ENCODE measurements at places on chromosomes 13 and 19.

DNA sequence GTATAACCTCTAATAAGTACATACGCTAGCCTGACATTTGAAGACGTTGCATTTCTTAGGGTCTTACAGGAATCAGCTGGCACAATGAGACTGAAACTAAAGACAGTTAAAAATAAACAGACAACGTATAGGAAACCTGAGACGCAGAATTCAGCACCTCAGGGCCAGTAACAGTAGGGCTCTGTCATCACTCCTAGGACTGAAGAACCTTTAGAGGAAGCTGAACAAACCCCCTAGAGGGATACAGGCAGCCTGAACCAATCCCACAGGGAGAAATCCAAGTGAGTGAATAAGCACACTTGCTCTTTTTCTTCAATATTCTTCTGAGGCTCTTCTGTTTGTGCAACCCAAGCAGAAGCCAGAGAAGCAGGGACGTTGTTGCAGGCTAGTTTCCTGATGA is 53.9 kb upstream of the KLHL1 start:
- no peak for DNase-seq

GRCh38 chr13:108427355-108427754 is 157.8 kb downstream of the TNFSF13B start:
- DNase-seq: no peak

DNA sequence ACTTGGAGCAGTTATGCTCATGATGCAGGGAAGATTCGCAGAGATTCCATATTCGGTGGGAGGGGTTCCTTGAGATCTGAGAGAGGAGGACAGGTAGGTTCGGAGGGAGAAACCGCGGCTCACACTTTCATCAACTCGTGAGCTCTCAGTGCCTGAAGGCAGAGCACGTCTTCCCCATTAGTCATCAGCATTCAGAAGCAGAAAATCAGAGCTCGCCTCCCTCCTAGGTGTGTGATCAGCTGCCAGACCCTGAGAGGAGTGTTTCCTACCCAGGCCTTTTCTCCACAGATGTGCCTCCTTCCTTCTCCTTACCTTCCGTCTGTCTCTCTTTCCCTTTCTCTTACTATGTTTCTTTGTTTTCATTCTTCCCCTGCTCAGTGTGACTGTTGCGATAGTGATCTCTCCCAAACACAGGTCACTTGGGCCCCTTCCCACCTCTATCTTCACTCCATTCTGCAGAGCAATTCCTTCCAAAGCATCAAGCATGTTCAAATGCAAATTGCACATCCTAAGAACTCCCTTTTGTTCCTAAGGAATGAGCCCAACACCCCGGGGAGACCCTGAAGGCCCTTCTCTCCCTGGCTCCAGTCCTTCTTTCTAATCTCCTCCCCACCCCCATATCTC is 389.5 kb downstream of the UQCRFS1 start:
- no peak for DNase-seq

- DNase-seq: no peak
Observed at GRCh38 chr19:32977280-32977679, 5.2 kb downstream of the FAAP24 start.

DNA sequence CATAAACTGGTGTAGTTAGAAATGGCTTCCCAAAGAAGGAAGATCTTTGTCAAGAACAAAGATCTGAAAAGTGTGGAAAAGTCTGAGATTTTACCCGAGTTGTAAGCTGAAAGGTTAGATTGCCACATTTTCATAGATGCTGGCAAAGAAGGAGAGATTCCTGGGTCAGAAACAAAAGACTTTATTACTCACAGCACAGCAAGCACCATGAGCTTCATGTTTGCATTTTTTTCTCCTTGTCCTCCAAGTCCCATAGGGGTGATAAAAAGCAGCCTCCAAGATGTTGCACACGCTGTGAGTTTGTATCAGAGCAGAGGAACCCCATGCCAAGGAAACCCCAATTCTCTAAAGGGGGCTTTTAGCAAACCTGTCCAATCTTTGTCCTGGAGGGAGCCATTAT is 29.3 kb downstream of the MZT1 start:
- DNase-seq: no peak

DNA sequence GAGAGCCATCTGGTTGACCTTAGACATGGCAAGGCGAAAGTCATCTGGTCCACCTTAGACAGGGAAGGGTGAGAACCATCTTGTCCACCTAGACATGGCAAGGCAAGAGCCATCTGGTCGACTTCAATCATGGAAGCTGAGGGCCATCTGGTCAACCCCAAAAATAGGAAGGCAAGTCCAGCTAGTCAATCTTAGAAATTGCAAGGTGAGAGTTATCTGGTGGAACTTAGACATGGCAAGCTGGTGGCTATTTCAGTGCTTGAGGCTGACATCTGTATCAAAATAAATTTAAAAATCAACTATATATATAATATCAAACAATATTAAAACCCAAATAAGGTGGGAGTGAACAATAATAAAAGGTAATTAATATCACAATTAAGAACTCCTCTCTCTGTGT is 83.9 kb downstream of the ZNF726 start:
- no peak for DNase-seq

- DNase-seq: no peak
Observed at GRCh38 chr19:14381689-14382474, 638 bp downstream of the ADGRE5 start.

DNA sequence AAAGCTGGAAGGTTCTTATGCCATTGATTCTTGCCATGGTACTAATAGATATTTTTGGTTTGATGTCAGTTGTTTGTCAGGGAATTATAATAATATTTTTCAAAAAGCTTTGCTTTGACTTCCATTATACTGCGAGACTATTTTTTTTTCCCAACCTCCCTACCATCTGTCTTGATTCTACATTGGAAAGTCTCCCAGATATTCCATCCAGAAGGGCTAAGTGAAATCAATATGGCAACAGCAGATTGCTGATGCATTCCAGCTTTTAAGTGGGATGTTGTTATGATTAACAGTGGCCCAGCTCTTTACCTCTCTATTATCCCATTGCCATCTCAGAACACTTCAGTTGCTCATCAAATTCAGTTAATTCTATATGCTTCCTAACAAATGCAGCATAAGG is 247.4 kb downstream of the OXGR1 start:
- no peak for DNase-seq

GRCh38 chr19:7360393-7360984 is 11.8 kb downstream of the ARHGEF18 start:
- DNase-seq: no peak

GRCh38 chr13:109150696-109151095 is 521.3 kb downstream of the MYO16 start:
- no peak for DNase-seq

DNA sequence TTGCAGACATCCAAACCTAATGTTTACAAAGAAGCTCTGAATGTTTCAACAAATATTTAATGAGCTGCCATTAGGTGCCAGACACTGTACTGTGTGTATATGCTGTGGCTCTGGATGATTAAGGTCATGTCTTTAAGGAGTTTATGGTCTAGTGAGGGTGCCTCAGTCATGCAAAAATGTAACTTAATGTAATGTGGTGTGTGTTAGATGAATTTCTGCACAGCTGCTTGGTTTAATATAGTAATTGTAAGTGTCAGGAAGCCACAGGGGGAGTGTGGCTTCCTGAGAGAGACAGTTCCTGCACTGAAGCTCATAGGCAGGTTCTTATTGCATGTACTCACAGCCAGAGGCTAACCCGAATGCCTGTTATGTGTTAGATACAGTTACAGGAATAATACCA is 43.3 kb downstream of the SPATA13 start:
- DNase-seq: no peak

- no peak for DNase-seq
Observed at GRCh38 chr13:67267136-67267535, 37.0 kb upstream of the PCDH9 start.

DNA sequence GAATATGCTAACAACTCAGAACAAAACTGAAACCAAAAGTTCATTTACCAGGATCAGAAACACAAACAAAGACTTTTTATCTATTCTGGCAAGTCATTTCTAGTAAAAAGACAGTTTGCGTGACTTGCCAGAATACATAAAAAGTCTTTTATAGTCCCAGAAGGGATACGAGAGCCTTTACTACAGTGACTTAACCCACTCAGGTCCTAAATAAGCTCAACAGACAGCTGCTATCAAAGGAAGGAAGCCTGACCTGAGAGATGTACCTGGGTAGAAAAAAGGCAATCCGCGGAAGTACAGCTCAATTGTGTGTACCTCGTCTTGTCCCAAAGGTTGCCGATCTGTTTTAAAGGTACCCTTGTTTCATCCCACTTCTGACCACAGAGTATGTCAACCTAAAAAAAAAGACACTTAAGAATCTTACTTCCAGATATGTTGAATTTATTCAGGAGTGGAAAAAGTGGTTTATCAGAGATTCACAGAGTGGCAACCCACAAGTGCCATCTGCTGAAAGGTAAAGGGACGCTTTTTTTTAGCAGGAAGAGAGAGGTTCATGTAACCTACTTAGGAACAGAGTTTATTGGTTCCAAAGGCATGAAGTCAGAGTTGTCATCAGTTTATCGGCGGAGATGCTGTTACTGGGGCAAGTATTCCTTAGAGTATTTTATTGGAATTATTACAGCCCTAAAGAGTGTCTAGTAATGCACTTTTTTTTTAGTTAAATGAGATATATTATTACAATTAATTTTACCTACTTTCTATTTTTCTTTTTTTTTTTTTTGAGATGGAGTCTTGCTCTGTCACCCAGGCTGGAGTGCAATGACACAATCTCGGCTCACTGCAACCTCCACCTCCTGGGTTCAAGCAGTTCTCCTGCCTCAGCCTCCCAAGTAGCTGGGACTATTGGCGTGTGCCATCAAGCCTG is 69.7 kb upstream of the C1QTNF9B start:
- DNase-seq: no peak

GRCh38 chr13:37163641-37164265 is 58.3 kb upstream of the CSNK1A1L start:
- no peak for DNase-seq

GRCh38 chr19:3210347-3211017 is 14.0 kb upstream of the CELF5 start:
- no peak for DNase-seq

GRCh38 chr19:10620786-10621185 is 4.6 kb upstream of the SLC44A2 start:
- DNase-seq: no peak

GRCh38 chr19:5572556-5573286 is 5.0 kb upstream of the TINCR start:
- no peak for DNase-seq

DNA sequence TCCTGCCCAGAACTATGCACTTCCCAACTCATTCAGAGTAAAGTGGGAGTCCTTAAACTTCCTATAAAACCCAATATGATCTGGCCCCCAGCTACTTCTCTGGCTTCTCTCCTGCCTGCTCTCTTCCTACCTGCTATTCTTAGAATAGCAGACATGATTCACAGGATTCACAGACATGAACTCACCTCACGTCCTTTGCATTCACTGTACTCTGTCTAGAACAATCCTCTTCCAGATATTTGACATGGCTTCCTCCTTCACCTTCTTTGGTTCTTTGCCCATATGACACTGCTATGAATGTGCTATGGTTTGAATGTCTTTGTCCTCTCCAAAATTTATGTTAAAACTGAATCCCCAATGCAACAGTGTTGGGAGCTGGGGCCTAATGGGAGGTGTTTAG is 154.9 kb downstream of the UGGT2 start:
- no peak for DNase-seq

DNA sequence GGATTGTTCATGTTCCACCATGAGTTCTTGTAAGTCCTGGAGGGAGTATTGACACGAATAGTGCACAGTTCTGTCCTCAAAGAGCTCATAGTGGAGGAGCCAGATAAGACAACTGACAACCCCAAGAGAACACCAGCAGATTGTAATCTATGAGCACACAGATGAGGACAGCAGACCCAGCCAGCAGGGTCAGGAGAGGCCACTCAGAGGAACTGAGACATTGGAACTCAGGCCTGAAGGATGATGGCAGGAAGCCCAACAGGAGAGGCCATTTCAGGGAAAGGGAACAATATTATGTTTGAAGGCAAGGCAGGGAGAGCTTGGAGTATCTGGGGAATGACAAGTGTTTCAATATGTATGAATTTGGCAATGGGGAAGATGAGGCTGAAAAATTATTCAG is 63.7 kb upstream of the IPO5 start:
- DNase-seq: no peak

DNA sequence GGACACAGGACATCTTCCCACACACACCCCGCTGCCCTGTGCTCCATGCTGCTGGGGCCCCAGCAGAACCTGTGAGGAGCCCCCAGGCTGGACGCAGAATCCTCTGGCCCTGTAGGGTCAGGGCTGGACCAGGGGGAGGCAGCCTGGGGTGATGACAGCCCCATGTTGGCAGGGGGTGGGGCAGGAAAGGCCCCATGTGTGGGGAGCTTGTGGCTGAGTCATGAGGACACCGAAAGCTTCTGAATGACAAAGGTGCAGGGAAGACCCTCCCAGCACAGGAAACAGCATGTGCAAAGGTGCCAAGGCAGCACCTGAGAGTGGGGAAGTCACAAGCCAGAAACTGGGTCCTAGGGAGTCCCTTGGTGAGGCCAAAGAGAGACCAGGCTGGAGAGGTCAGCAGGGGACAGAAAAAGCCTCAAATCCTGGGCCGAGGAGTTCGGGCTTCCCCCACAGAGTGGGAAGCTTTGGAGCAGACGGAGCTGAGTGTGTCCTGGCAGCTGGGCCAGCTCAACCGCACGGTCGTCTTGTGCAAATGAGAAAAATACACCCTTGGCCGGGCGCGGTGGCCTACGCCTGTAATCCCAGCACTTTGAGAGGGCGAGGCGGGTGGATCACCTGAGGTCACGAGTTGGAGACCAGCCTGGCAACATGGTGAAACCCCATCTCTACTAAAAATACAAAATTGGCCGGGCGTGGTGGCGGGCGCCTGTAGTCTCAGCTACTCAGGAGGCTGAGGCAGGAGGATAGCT is 17.5 kb downstream of the ATP8B3 start:
- DNase-seq: no peak

DNA sequence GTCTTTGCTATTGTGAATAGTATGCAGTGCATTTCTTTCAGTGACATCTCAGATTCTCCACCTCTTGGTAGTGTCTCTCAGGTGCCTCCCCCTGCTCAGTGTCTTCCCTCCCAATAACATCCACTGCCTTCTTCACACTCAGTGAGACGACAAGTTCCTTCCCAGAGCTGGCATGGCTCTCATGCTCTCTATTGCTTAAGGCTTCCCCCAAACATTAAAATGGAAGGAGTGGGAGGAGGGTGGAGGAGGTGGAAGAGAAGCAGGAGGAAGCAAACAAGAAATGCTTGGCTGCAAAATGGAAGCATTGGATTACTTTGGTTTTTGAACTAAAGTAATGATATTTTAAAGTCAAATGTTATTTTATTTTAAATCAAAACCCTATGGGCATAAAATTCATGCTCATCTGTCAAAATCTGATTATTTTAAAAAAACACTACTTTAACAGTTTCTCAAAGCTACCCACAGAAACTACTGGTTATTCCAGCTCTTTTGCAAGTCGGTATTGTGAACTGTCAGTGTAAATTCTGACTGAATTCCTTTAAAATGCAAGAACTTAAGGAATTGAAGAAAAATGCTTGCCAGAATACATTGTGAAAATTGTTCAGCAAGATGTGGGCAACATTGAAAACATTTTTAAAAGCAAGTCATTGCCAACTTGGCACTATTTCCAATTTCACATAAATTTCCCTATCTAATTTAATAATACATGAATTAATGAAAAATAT is 727.6 kb upstream of the ARGLU1 start:
- DNase-seq: no peak

- DNase-seq: no peak
Observed at GRCh38 chr13:36872621-36873020, 47.4 kb downstream of the SMAD9 start.

Data from cortex of kidney (tissue), 1 donor.